Prostate gland (tissue), 2 donors: ENCODE measurements at places on chromosomes 13 and 19. TPM values are rescaled to one million over a fixed set of nuclear protein-coding genes. Genes with fewer than 3 reads are reported as not detected.

GRCh38 chr19:43526884-43527859 is at the start of gene ETHE1:
ETHE1 (minus strand) TSS chr19:43527201; CDS start chr19:43527177, 24 bp downstream.
- DNase-seq: peak; percentile 66

DNA sequence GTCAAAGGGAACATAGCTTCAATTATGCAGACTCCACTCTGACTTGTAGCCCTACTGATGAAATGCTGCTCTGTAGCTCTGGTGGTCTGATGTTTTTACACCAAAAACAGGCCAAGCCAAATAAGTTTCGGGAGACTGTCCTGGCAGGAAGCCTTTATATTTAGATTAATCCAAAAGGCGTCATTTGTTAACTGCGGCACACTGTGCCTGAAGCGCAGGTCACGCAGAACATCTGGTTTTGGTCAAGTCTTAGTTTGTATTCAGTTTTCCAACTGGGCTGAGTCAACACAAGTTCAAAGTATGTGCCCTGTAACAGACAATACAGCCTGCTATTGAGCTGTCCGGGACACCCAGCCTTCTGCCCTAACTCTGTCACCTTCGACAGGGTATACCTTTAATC is 154.6 kb upstream of the IPO5 start:
- DNase-seq: no peak

DNA sequence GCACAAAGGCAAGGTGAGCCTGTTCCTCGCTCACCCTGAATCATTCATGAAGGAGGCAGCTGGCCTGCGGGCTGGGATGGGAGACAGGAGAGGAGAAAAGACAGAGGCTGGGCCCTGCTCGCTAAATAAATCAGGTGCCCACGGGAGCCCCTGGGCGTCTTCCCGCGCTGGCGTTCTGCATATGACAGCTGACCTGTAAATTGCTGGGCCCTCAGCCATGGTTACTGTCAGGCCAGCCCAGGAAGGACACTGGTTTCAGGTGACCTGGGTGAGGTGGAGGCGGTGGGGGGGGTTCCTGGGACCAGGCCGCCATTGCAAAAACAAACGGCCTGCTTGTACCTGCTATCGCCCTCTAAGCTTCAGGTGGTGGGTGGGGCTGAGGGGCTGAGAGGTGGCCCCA is 3.4 kb upstream of the PTBP1 start:
- DNase-seq: no peak

- no peak for DNase-seq
These were observed 359.6 kb downstream of the FOXO1 start for GRCh38 chr13:40306817-40307216.

WTIP gene
- total RNA-seq: 22.9 TPM

SKA3 gene
- total RNA-seq: 0.59 TPM
